ENCODE measurements at places on chromosomes 7 and 10. TPM values are rescaled to one million over a fixed set of nuclear protein-coding genes. Genes with fewer than 3 reads are reported as not detected.

Gene JAKMIP3
- 5.6 TPM for total RNA-seq

Gene ENKUR
- 1.0 TPM for total RNA-seq

Gene LGI1
- total RNA-seq, result not detected

Gene PDE6C
- total RNA-seq, result not detected

Gene NPFFR1
- 0.05 TPM for total RNA-seq

Gene BBIP1
- 8.5 TPM for total RNA-seq

Gene BPGM
- total RNA-seq, result 18.5 TPM

Gene NUTM2E
- total RNA-seq, result 0.70 TPM

Gene CYP3A4
- not detected for total RNA-seq

Gene SEMA4G
- total RNA-seq, result 0.83 TPM

Gene TMEM213
- not detected for total RNA-seq

Gene KAZALD1
- total RNA-seq, result 21.2 TPM

Gene AKR1C3
- total RNA-seq, result 1,870 TPM

Gene TMEM196
- total RNA-seq, result not detected

Gene GNGT1
- total RNA-seq, result not detected

Gene UNC5B
- total RNA-seq, result 1.7 TPM

Gene BLNK
- 0.98 TPM for total RNA-seq

Gene MOGAT3
- total RNA-seq, result not detected

Gene CDNF
- 0.48 TPM for total RNA-seq

Gene TPST1
- total RNA-seq, result 11.0 TPM

Gene POLR2J2
- total RNA-seq, result 16.4 TPM

Gene JCAD
- total RNA-seq, result 30.5 TPM

Gene TAS2R5
- 1.1 TPM for total RNA-seq

Gene UPK3BL2
- 24.3 TPM for total RNA-seq

Gene LRRN3
- not detected for total RNA-seq

Gene CUL2
- total RNA-seq, result 24.7 TPM

Gene SFRP5
- total RNA-seq, result not detected

Gene SLC16A9
- total RNA-seq, result not detected

Gene ITIH2
- not detected for total RNA-seq

Gene IFIT1B
- total RNA-seq, result not detected

Gene INA
- total RNA-seq, result 20.9 TPM

Gene SFXN2
- 5.3 TPM for total RNA-seq

Gene NACAD
- total RNA-seq, result 0.24 TPM

Gene OGDHL
- total RNA-seq, result not detected

Gene CREM
- 28.3 TPM for total RNA-seq

Gene HIP1
- total RNA-seq, result 32.0 TPM

Gene PNLIPRP2
- total RNA-seq, result not detected

Gene MORN4
- total RNA-seq, result 10.0 TPM

Gene CC2D2B
- total RNA-seq, result not detected

Gene ERLIN1
- total RNA-seq, result 24.9 TPM

Gene BMPER
- total RNA-seq, result 0.33 TPM

Gene ANK3
- total RNA-seq, result 31.4 TPM

Gene FAM170B
- not detected for total RNA-seq

Gene FAM25C
- not detected for total RNA-seq

Gene RBP3
- total RNA-seq, result not detected

Gene COL28A1
- total RNA-seq, result 0.83 TPM

Gene CHAT
- total RNA-seq, result not detected

Gene FKBP9
- total RNA-seq, result 160 TPM

Gene CFAP46
- not detected for total RNA-seq

Gene DDX50
- total RNA-seq, result 37.7 TPM

Gene TUBAL3
- total RNA-seq, result 0.52 TPM

Gene GIMAP2
- 0.81 TPM for total RNA-seq

Gene SPDYE6
- not detected for total RNA-seq

Gene MEOX2
- not detected for total RNA-seq

Gene HOXA3
- total RNA-seq, result 50.5 TPM

Gene AGBL3
- total RNA-seq, result 4.3 TPM
